ENCODE measurements at places on chromosomes 1 and 21.

DNA sequence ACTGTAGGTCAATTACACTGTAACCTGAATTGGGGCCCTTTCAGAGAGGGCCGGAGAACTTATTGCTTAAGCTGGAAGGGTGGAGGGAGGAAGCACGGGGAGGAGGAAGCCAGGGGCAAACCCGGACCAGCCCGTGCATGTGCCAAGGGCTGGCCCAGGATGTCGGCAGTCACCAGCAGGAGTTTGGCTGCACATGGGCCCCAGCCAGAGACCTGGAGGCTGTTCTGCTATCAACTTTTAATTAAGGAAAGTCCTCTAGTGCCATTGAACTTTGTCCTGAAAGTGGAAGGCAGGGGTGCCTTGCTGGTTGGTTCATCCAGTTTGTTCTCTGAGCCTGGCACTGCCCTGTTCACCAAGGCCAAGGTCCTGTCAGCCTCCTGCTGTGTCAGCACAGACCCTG lies 200.8 kb upstream of the VAMP3 start:
- no peak for DNase-seq

DNA sequence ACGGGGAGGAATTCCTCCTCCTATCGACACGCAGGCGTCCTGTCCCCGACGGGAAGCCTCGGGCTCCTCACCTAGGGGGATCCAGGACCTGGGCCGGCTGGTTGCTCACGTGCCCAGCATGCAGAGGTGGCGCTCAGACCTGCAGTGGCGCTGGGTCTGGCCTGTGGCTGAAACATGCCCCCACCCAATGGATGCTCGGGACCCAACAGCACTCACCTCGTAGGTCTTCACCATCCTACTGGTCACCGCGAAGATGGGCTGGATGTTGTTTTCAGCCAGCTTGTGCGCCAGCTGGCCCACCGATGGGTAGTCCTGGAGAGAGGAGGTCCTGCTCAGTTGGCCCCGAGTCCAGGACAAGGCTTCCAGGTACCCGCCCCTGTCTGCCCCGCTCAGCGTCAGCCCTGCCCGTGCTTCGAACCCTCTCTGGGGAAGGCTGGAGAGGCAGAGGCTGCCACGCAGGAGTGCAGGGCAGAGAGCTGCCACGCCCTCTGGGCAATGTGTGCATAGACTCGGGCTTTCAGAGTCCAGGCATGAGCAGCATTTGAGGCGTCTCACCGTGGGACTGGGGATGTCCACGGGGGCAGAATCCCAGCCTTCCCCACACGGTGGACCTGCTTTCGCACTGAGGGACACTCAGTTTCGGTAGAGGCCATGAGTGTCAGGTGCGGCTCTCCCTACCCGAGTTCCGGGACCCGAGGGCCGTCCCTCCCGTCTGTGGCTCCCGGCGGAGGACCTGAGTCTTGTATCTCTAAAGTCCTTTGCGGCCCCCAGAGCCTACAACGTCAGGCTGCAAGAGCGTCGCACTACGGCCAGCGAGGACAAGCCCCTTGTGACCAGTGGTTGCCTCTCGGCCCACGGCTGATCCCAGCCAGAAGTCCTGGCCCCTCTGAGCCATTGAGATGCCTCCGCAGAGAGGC lies 21.6 kb downstream of the ITGB2 start:
- no peak for DNase-seq

GRCh38 chr1:2044510-2045319 lies 5.5 kb upstream of the PRKCZ start:
- peak; percentile 27 for DNase-seq

GRCh38 chr1:46676531-46676930 lies 4.9 kb downstream of the TEX38 start:
- DNase-seq = no peak

- no peak for DNase-seq
Measured at GRCh38 chr1:240237305-240237721, 145.6 kb downstream of the FMN2 start.

GRCh38 chr1:55631509-55631908 lies 416.3 kb upstream of the USP24 start:
- no peak for DNase-seq

DNA sequence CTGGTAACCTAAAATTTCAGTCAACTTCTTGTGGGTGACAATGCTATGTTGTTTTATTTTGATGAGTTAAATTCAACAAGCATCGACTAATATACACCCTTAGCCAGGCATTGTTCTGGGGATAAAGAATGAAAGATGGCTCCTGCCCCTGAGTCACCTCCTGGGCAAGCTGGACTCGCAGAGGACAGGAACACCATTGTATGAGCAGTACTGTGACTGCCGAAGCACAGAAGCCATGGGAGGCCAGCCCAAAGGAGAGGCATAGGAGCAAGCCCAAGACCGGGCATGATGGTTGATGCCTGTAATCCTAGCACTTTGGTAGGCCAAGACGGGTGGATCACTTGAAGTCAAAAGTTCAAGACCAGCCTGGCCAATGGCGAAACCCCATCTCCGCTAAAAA lies 555.2 kb downstream of the OMA1 start:
- no peak for DNase-seq

GRCh38 chr1:156894711-156895454 lies 1.4 kb downstream of the PEAR1 start:
- no peak for DNase-seq

DNA sequence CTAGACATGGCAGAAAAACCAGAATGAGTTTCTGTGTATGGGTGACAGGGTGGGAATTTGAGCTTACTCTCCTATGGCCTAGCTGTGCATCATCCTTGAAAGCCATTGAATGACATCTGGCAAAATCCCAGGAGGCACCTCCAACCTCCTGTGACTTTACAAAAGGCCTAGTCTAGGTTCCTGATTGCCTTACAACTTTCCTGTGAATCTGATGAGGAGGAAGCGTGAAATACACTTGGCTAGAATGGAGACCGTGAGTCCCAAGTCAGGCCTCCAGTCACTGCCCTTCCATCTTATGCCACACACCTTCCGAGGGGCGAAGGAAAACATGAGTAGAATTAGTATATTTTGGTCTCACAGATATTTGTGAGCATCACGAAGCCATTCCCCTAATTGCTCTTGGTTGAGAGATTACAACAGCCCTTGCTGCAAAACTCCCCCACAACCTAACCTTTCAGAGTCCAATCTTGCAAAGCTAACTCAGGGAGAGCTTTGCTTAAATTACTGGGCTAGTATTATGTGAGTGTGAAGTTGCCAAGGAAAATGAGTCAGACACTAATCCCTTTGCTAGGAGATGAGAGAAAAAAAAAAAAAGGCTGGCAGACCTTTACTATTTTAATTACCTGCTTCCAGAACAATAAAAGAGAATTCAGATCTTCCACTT lies 36.3 kb upstream of the PAXBP1 start:
- DNase-seq = peak; percentile 15

- no peak for DNase-seq
Measured at GRCh38 chr1:51870603-51871350, 7.8 kb downstream of the NRDC start.

DNA sequence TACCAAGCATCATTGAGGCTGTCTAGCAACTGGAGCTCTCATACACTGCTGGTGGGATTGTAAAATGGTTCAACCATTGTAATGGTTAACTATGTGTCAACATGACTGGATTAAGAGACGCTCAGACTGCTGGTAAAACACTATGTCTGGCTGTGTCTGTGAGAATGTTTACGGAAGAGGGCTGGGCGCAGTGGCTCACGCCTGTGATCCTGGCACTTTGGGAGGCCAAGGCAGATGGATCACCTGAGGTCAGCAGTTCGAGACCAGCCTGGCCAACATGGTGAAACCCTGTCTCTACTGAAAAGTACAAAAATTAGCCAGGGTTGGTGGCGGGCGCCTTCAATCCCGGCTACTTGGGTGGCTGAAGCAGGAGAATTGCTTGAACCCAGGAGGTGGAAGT lies 4.8 kb upstream of the FCRLA start:
- DNase-seq = no peak

GRCh38 chr1:150150133-150151021 lies 661 bp downstream of the PLEKHO1 start:
- no peak for DNase-seq

- no peak for DNase-seq
Measured at GRCh38 chr1:111252786-111253185, 25.3 kb downstream of the CHI3L2 start.

DNA sequence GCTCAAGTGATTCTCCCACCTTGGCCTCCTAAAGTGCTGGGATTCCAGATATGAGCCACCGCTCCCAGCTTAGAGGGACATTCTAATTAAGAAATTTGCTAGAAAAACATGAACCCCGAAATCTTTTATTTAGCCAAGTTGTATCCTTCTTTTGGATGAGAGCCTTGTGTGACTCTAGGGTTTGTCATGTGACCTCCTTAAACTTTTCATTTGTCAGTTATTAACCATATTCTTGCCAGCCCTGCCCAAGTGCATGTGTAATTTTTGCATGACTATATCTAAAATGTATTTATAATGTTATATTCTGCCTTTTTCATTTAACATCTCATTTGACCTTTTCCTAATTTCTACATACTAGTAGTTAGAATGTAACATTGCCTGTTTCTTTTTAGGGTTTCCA lies 1.9 kb downstream of the UTP25 start:
- DNase-seq = no peak

GRCh38 chr1:206699000-206699586 lies 14.4 kb downstream of the MAPKAPK2 start:
- no peak for DNase-seq

- no peak for DNase-seq
Measured at GRCh38 chr1:1157426-1157913, 16.2 kb upstream of the TTLL10 start.

DNA sequence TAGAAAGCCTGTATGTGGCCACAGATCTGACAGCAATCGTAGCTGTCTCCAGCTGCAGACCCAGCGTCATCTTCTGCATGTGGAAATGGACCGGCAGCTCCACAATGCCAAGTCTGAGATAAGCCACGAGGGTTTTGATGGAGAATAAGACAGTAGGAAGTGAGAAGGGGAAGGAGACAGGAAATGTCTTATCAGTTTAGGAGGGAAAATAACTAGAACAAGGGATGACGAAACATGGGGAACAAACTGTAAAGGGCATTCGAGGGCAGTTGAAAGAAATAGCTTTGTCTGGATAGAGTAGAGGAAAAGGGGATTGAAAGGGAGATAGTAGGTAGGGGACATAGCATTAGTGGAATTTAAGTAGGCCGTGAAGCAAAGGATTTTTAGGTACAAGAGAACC lies 74.0 kb upstream of the CTTNBP2NL start:
- DNase-seq = no peak

DNA sequence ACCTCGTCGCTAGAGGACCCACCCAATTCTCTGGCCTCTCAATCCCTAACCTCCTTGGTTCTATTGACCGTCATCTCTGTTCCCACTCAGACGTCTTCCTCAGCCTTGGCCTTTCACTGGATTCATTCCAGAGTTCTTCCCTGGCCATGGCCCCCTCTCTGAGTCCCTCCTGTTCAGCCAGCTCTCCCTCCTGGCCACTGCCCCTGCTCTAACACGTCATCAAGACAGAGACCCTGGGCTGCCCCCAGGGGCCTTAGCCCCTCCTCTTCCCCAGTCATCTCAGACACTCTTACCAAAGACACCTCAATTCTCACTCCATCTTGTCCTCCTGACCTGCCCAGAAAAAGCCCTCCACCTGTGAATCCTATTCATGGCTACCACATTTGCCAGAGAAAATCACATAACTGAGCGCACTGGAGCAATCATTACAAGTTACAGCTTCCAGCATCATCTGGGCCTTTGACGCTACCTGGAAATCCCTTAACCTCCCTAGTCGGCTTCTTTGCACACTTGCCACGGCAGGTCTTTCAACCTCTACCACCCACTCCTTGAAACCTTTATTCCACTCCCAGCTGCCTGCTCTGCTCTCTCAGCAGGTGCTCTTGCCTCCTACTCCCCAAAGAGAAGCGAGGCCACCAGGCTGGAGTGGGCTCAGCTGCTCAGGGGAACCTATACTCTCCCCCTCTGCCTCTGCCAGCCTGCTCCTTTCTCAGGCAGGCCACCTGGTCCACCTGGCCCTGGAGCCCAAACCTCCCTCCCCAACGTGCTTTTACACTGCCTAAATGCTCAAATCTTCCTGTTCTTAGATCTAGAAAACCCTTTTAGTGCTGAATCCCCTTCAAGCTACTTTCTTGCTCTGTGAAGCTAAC lies 14.0 kb downstream of the DCST2 start:
- DNase-seq = no peak

- DNase-seq = no peak
Measured at GRCh38 chr21:26835714-26836265, 9.4 kb downstream of the ADAMTS1 start.

DNA sequence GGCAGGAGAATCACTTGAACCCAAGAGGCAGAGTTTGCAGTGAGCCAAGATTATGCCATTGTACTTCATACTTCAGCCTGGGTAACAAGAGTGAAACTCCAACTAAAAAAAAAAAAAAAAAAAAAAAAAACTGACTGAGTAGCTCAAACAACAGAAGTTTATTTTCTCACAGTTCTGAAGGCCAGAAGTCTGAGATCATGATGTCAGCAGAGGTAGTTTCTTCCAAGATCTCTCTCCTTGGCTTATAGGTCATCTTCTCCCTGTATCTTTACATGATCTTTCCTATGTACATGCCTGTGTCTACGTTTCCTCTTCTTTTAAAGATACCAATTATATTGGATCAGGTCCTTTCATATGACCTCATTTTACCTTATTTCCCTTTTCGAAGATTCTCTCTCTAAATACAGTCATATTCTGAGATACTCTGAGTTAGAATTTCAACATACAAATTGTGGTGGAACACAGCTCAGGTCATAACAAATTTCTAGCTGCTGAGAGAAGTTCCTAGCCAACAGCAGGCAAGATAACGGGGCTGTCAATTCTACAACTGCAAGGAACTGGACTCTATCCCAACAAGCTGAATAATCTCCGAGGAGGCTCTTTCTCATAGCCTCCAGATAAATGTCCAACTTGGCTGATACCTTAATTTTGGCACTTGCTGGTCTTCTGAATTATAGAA lies 187.7 kb upstream of the ADAMTS5 start:
- no peak for DNase-seq

DNA sequence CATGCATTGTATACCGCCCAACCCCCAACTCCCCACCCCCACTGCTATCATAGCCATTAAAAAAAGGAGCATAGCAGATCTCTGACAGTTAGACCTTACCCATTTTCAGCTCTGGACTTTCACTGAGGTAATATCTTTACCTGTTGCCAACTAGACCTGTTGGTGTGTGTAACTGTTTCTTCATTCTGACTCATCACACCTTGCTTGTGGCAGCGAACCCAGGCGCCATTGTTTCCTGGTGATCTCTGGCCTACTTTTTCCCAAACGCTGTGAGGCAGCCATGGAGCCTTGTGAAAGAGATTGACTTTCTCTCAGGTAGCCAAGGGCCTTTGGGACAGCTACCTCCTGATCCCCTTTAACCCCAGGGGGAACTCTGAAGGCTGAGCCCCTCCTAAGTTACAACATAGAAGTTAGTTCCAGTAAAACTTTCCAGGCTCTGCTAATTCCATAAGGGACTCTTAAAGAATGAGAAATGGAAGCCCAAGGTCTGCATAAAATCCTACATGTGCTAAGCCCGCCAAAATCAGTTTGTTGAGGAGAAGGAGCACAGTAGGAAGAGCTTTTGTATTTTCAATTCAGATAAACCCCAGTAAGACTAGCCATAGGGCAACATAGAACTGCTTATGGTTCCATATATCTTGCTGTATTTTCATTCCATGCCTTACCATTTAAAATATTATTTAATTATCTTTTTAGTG lies 196.1 kb upstream of the CAMK1G start:
- no peak for DNase-seq

GRCh38 chr1:67788904-67789303 lies 44.4 kb downstream of the GNG12 start:
- DNase-seq = no peak

- no peak for DNase-seq
Measured at GRCh38 chr1:150069923-150070322, 2.3 kb downstream of the VPS45 start.
